ENCODE measurements at places on chromosomes 2 and 18. TPM values are rescaled to one million over a fixed set of nuclear protein-coding genes. Genes with fewer than 3 reads are reported as not detected.

Gene MOGAT1
- not detected for total RNA-seq

Gene DNAH7
- total RNA-seq, result 0.04 TPM

Gene ANKRD30B
- total RNA-seq, result not detected

Gene LIPT1
- 9.9 TPM for total RNA-seq

Gene MYO5B
- total RNA-seq, result not detected

Gene OR6B2
- total RNA-seq, result not detected

Gene RABL2A
- total RNA-seq, result 15.3 TPM

Gene CCDC68
- total RNA-seq, result 0.29 TPM

Gene ANKRD30BL
- total RNA-seq, result not detected

DNA sequence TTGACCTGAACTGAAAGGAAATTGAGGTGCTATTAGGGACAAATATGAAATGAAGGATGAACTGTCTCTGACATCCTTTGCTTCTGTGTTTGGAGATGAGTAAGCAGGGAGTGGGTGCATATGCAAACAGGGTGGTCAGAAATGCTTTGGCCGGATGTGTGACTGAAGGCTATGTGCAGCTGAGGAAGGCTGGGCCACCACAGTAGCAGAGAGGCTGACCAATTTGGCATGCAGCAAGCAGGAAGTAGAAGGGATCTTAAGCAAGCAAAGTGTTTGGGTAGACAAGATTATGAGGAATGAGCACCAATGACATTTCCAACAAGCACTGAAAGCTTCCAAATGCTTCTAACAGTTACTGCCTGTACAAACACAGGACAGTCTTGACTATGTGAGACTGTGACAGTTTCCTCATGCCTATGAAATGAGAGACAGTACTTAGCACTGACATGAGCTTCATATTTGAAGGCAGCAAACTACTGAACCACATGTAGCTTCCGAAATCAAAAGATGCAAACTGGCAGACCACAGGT, 3.3 kb upstream of the ACTR3 start:
- peak overlapping the region; percentile 94 for H3K27ac ChIP-seq
- H3K36me3 ChIP-seq, result peaks cover 55% of the 10 kb centered on the region
- H3K4me3 ChIP-seq, result peak overlapping the region; percentile 100
- H3K4me1 ChIP-seq, result peaks cover 53% of the 10 kb centered on the region
- DNase-seq, result peak; percentile 49

DNA sequence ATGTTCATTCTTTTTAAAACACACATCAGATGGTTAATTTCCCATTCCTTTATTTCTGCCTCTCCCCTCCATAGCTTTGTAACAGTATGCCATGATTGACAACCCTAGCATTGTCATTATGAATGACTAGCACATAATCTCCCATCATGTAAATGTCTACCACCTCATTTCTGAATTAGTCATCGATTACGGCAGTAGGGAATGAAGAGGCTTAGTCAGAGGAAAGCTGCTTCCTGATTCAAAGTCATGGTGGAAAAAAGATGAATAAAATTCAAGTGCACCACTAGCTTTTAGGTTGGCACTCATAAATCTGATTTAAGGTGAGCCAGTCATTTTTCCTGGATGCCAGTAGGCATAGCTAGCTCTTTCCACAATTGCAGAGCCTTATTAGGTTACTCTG, 19.1 kb upstream of the ACMSD start:
- H3K4me1 ChIP-seq, result no peaks in the 10 kb centered on the region
- H3K4me3 ChIP-seq, result no peak overlapping the region
- DNase-seq, result no peak
- H3K27ac ChIP-seq, result no peak overlapping the region
- H3K36me3 ChIP-seq, result no peaks in the 10 kb centered on the region

DNA sequence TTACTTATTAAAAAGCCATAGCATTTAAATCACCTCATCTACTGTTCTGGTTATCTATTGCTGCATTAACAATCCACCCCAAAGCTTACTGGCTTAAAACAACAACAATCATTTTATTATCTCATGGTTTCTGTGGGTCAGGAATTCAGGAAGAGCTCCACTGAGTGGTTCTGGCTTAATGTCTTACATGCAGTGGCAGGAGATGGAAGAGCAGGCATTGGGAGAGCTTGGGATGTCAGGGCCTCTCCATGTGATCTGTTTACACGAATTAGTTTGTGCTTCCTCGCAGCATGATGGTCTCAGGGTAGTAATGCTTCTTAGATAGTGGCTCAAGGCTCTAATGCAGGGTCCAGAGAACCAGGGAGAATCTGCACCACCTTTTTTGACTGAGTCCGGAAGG, 14.4 kb upstream of the REL start:
- H3K4me3 ChIP-seq, result no peak overlapping the region
- H3K27ac ChIP-seq, result peak overlapping the region; percentile 58
- H3K36me3 ChIP-seq, result peaks cover 33% of the 10 kb centered on the region
- no peaks in the 10 kb centered on the region for H3K27me3 ChIP-seq
- peaks cover 24% of the 10 kb centered on the region for H3K4me1 ChIP-seq

GRCh38 chr2:196970099-196970498, 43.6 kb upstream of the PGAP1 start:
- no peaks in the 10 kb centered on the region for H3K27me3 ChIP-seq
- no peak for DNase-seq
- peaks cover 3% of the 10 kb centered on the region for H3K36me3 ChIP-seq
- H3K4me1 ChIP-seq, result peaks cover 6% of the 10 kb centered on the region

GRCh38 chr18:60189856-60190255, 182.7 kb downstream of the MC4R start:
- H3K27me3 ChIP-seq, result no peaks in the 10 kb centered on the region
- H3K4me1 ChIP-seq, result no peaks in the 10 kb centered on the region
- DNase-seq, result no peak
- H3K36me3 ChIP-seq, result no peaks in the 10 kb centered on the region

DNA sequence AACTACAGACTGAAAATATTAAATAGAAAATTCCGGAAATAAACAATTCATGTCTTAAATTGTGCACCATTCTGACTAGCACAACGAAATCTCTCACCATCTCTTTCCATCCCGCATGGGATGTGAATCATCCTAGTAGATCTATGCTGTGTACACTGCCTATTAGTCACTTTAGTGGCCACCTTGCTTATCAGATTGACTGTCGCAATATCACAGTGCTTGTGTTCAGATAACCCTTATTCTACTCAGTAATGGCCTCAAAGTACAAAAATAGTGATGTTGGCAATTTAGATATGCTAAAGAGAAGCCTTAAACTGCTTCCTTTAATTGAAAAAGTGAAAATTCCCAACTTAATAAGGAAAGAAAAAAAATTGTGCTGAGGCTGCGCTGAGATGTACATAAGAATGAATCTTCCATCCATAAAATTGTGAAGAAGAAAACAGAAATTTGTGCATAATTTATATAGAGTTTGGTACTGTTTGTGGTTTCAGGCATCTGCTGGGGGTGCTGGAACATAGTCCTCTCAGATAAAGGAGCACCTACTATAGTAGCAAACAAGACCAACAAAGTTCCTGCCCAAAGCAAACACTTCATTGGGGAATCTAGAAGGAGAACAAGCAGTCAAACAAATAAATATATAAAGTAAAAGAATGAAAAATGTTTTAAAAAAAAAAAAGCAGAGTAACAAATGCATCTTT, 12.0 kb downstream of the PSMD1 start:
- no peak overlapping the region for H3K4me3 ChIP-seq
- no peaks in the 10 kb centered on the region for H3K27me3 ChIP-seq
- peaks cover 30% of the 10 kb centered on the region for H3K36me3 ChIP-seq
- DNase-seq, result no peak

DNA sequence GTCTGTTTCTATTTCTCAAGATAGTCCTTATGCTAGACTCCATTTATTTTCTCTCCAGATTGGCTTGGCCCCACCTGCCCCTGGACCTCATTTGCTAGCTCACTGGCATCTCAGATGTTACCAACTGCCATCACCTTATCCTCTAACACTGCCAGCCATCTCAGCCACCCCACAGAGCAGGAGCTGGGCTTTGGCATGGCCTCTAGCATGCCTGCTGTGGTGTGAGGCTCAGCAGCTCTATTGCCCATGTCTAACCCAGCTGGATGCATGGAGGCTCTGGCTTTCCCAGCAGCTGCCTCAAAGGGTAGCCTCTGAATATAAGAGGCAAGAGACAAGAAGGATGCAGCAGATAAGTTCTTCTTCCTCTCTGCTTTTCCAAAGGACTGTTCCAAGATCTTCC, 373.4 kb downstream of the TNS1 start:
- H3K27ac ChIP-seq, result no peak overlapping the region
- no peaks in the 10 kb centered on the region for H3K36me3 ChIP-seq
- H3K27me3 ChIP-seq, result no peaks in the 10 kb centered on the region
- no peak overlapping the region for H3K4me3 ChIP-seq
- DNase-seq, result no peak
- H3K4me1 ChIP-seq, result no peaks in the 10 kb centered on the region

- H3K4me1 ChIP-seq, result no peaks in the 10 kb centered on the region
- no peak overlapping the region for H3K4me3 ChIP-seq
- no peaks in the 10 kb centered on the region for H3K36me3 ChIP-seq
- no peak for DNase-seq
Measured at GRCh38 chr18:77339623-77340022, 90.0 kb downstream of the GALR1 start.

DNA sequence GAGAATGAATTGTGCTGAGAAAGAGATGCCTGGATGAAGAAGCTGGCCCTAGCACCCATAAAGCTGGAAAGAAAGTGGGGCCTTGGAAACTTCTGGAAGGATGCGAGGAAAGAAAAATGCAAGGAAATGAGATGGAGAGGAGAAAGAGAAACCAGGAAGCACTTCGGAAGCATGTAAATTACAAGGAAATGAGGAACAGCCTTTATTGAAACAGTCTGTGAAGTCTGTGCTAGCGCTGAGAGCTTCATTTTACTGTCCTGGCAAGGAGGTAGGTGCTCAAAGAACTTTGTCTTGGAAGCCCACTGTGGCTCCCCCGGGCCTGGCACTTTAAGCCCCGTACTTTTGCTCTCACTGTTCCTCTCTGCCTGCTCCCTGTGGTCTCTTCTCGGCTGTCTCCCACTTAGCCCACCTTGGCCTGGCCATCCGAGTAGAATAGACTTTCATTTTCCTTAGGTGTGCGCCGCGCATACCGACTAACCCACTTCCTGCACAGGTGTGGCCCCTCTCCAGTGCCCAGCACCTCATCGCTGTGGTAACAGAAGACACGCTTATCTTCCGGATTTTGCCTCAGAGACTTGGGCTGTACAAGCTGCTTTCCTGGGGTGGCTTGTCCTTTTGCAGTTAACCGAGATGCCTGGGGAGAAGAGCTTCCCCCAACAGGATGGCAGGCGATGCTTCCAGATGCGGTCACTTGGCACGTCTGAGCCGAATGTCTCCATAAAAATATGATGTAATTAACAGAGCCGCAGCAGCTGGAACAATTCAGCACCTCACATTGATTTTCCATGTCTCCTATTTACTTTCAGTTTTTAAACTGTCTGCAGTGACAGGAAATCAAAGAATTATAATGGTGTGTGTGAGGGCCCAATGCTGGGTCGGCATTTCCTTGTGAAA, 199.6 kb downstream of the HRH4 start:
- peaks cover 6% of the 10 kb centered on the region for H3K27me3 ChIP-seq
- H3K4me3 ChIP-seq, result peak overlapping the region; percentile 82
- peak; percentile 65 for DNase-seq
- no peaks in the 10 kb centered on the region for H3K36me3 ChIP-seq
- H3K27ac ChIP-seq, result peak overlapping the region; percentile 96

DNA sequence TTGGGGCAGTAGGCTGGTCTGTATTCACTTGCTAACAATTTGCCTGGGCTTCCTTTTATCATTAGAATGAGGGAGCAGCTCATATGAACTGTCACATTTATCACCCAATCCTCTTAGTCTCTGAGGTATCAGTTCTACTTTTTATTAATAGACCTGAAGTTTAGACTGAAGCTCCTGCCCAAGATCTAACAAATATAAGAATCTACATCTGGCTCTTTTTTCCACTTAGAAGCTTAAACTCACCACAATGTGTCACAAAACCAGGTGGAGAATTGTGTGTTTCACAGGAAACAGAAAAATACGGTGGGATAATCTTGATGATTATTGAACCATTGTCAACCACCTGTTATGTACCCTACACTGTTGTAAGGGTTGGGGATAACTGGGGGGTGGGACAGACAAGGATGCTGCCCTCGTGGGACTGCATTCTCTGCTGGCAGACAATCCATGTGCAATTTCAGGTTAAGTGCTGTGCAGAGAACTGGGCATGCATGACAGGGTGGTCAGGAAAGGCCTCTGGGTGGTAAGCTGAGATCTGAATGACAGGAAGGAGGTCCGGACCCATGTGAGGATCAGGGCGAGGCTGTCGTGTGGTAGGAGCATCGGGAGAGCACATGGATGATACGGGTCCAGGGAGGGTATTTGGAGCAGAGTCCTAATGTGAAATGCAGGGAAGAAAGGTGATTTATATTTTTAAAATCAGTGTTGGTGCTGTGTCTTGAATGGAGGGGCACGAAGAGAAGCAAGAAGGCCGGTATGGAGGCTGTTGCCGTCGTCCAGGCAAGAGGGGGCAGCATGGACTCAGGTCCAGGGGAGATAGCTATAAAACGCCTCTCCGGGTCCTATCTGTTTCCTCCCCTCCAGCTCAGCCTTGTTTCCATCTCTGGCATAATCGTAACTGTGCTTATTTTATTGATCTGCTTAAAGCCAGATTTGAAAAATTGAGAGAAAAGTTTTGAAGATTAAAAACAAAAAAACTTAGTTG, 17.6 kb downstream of the MYL12B start:
- no peak for DNase-seq
- H3K27ac ChIP-seq, result no peak overlapping the region
- H3K4me3 ChIP-seq, result no peak overlapping the region
- H3K27me3 ChIP-seq, result no peaks in the 10 kb centered on the region
- peaks cover 5% of the 10 kb centered on the region for H3K4me1 ChIP-seq

- H3K27ac ChIP-seq, result peak overlapping the region; percentile 70
- peaks cover 11% of the 10 kb centered on the region for H3K27me3 ChIP-seq
- peaks cover 11% of the 10 kb centered on the region for H3K4me1 ChIP-seq
- H3K4me3 ChIP-seq, result no peak overlapping the region
- H3K36me3 ChIP-seq, result no peaks in the 10 kb centered on the region
Measured at GRCh38 chr2:42961385-42961811, 169.0 kb upstream of the HAAO start.

- DNase-seq, result no peak
- H3K4me3 ChIP-seq, result no peak overlapping the region
- H3K36me3 ChIP-seq, result no peaks in the 10 kb centered on the region
- no peaks in the 10 kb centered on the region for H3K4me1 ChIP-seq
- H3K27ac ChIP-seq, result no peak overlapping the region
Measured at GRCh38 chr2:47992671-47993070, 86.4 kb upstream of the FBXO11 start.

- H3K36me3 ChIP-seq, result no peaks in the 10 kb centered on the region
- no peak overlapping the region for H3K4me3 ChIP-seq
- no peak overlapping the region for H3K27ac ChIP-seq
- no peak for DNase-seq
- peaks cover 12% of the 10 kb centered on the region for H3K4me1 ChIP-seq
Measured at GRCh38 chr2:2898744-2899143, 478.9 kb downstream of the EIPR1 start.

- DNase-seq, result no peak
- no peaks in the 10 kb centered on the region for H3K4me1 ChIP-seq
- no peak overlapping the region for H3K27ac ChIP-seq
- H3K27me3 ChIP-seq, result peaks cover 6% of the 10 kb centered on the region
Measured at GRCh38 chr2:210553373-210553772, 3.0 kb upstream of the CPS1 start.

DNA sequence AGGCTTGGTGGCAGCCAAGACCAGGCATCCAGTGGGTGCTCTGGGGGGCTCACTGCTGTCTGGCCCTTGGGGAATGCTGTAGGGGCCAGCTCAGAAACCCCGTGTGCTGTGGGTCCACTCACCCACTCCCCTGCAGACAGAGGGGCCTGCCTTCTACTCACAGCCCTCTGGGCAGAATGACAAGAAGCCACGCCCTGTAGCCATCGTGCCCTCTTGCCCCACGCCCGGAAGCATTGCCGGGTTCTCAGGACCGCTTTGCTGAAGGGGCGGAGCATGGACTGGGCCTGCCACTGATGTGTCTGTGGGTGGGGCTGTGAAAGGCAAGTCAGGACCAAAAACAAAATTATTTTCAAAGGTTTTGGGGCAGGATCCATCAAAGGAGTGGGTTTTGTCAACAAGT, 27.8 kb downstream of the GLI2 start:
- no peak overlapping the region for H3K27ac ChIP-seq
- H3K4me1 ChIP-seq, result no peaks in the 10 kb centered on the region
- H3K27me3 ChIP-seq, result no peaks in the 10 kb centered on the region
- H3K4me3 ChIP-seq, result no peak overlapping the region

All from activated CD4-positive, alpha-beta T cell treated with anti-CD3 and anti-CD28 coated beads, Interleukin-2, amount 10 ng/mL, durations not matched to agents 7 days and 5 days (primary cell).